ENCODE measurements at places on chromosomes 1 and 21. TPM values are rescaled to one million over a fixed set of nuclear protein-coding genes. Genes with fewer than 3 reads are reported as not detected.

DNA sequence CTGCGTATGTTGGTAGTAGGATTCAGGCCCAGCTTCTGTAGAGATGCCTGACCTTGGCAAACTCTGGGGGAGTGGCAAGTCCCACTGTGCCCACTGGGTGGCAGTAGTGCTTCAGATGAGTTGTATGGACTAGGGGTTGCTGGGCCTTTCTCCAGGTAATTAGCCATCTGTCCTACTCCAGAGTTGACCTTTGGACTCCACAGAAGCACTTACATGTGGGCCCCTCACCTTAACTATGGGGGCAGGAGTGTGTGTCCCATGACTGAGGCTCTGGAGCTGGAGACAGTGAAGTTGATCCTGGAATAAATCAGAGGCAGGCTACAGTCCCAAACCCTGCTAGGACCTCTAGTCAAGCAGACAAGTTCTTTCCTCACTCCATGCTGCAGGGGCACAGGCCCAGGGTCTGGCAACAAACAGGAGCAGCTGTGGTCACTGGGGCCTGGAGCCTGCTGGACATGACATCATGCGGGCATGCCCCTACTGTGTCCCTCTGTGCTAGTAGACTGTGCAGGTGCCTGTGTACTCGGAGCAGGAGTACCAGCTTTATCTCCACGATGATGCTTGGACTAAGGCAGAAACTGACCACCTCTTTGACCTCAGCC is 4.6 kb downstream of the DMAP1 start:
- peak; percentile 56 for DNase-seq

DNA sequence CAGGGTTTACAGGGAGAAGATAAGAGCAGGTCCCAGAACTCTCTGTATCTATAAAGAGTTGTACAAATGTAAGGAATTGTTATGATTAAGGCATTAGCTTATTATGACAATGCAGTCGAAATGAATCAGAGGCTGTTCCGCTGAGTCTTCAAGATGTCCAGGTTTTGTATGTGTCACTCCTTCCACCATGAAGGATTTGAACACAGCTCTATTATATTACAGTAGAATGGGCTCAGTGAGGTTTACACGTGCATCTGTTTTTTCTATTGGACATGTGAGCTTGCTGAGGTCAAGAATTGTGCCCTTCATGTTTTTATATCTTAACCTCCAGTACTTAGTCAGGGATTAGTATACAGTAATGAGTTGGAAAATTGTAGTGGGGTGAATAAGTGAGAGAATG is 86.3 kb downstream of the MPZL1 start:
- no peak for DNase-seq

DNA sequence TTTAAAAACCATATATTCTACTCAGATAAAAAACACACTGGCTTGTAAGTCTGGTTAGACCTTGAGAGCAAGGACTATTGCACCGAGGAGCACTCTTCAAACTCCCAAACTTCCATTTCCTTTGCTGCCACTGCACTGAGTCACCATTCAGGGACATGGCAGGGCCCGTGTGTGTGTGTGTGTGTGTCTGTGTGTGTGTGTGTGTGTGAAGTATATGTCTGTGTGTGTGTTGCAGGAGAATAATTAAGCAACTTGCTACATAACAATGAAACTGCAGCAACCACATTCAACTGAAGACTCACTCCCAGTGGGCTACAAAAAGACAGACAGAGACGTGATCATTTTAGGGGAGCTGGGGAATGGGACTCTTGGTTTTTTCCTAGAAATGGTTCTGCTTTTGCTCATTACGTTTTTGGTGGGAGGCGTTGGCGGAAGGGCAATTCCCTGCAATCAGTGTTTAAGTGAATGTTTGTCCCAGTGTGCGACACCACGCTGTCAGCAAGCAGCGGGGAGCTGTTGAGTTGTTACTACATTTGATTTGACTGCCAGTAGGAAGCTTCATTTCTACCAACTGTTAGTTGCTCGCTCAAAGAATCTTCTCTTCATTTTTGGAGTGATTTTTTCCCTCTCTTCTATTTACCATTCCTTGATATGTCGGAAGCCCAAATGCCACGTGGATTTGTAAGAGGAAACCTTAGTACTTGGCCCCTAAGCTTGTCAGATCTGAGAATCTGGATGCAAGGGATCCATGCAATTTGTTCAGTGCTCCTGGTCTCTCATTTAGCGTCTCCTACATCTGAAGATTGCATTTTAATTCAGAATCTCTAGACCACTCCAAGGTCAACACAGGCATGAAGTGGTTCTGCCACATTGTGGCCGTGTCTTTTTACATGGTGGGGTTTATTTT is 36.1 kb downstream of the ESRRG start:
- DNase-seq = peak; percentile 34

DNA sequence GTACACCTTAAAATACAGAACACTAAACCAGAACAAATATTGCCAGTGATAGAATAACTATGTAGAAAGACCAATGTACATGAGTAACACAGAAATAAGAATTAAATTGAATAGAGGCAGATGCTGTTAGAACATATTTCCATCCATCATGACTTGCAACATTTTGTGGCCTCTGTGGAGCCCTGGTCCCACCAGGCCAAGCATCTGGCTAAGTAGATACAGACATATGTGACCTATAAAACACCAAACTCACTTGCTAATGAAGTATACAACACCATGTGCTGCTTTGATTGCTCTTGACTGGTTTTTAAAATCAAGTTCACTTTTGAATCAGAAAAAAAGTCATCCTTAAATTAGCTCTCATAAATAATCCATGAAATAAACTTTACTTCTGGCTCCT is 20.5 kb downstream of the SLC19A2 start:
- no peak for DNase-seq

KCNAB2 gene
- 14.4 TPM for total RNA-seq
